ENCODE measurements at places on chromosomes 1 and 21.

- DNase-seq = no peak
These were observed 3.9 kb upstream of the HES4 start for GRCh38 chr1:1003618-1004419.

DNA sequence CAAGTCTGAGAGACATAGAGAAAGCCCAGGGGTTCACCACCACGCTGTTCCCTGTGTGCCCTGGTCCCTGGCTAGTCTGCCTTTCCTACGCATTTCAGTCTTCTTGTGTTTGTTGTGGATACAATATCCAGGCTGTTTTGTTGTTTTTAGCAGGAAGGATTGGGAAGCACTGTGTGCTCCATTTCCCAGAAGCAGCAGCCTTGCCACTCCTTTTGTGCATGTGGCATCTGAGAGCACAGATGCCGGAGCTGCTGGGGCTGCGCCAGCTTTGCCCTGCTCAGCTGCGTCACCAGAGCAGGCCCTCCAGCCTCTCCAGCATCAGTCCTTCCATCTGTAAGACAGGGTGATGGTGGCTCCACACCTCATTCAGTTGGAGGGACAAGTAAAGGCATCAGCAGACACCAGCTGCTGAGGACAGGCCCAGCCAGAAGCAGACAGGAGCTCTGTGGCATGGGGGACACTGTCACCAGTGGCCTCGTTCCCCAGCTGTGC is 94.4 kb upstream of the COL6A1 start:
- no peak for DNase-seq

DNA sequence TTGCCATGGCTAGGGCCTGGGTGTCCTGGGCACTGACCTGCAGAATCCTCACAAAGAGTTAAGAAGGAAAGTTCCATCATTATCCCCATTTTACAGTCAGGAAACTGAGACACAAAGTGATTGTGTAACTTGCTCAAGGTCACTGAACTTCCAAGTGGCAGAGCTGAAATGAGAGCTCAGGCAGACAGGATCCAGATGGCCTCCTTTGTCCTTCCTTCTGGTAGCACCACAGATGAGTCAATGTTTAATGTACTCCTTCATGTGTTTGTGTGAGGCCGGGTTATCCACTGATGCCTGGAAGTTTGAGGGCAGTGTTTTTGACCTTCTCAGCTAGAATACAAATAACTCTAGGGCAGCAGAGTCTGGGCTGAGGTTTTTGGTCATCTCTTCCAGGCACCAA is 207.0 kb downstream of the TNR start:
- DNase-seq = no peak

- no peak for DNase-seq
These were observed 20.2 kb downstream of the COLGALT2 start for GRCh38 chr1:184017306-184017705.

GRCh38 chr1:112344754-112345423 is 51.1 kb upstream of the CTTNBP2NL start:
- DNase-seq = no peak

DNA sequence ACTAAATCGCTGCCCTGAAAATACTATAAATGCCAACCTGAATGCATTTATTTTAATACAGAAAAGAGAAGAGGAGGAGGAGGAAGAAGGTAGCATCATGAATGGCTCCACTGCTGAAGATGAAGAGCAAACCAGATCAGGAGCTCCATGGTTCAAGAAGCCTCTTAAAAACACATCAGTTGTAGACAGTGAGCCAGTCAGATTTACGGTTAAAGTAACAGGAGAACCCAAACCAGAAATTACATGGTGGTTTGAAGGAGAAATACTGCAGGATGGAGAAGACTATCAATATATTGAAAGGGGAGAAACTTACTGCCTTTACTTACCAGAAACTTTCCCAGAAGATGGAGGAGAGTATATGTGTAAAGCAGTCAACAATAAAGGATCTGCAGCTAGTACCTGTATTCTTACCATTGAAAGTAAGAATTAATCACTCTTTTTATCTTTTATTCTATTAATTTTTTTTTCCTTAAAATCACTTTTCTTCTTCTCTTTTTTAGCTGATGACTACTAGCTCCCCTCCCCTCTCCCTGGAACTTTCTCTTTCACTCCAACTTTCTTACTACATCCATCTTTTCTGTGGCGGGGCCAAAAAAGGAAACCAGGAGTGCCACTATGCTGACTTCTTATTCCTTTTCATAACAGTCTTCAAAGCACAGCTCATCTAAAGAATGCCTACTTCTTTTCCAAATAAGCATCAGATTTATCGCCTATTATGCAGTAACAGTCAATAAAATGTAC is 36.3 kb downstream of the FUBP1 start:
- DNase-seq = no peak

- DNase-seq = no peak
These were observed 260.6 kb upstream of the VAMP3 start for GRCh38 chr1:7510389-7510931.

- DNase-seq = no peak
These were observed 15.1 kb upstream of the MX2 start for GRCh38 chr21:41346758-41347157.

DNA sequence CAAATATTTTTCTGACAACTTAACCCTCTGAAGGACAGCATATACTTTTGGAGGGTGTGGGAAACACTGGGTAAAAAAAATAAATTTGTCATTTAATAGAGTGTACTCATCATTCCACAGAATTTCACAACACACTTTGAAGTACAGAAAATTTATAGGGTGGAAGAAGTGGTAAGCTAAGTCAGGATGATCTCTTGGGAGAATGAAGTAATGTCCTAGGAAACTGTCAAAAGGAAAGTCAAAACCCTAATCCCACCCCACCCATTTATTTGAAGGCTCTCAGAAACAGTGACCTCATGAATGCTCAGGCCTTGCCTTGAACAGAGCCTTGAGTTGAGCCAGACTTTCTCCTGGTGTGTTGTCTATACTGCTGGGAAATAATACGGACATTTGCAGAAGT is 7.3 kb upstream of the UAP1 start:
- DNase-seq = no peak

DNA sequence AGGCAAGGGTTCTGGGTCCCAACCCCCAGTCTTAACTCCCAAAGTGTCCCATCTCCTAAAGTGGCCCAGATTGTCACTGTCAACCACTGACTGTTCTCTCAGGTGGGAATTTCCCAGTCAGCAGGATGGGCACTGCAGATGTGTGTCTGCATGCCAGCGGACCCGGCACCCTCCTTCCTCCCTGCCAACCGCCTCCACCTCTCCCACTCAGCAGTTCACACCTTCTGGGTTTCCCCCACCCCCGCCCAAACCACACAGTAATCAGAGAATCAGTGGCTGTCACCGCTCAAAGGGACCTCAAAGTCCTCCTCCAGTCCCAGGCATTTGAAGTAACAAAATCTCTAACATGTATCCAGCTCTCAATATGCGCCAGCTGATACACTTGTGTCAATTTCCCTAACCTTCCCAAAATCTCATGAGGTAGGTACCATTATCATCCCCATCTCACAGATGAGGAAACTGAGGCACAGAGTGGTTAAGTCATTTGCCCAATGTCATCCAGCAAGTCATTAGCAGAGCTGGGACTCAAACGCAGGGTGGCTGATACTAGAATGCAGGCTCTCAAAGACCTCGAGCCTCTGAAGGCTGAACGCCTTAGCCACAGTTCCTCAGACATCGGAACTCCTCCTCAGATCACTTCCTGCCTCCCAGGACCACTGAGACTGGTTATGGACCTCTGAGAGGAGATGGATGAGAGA is 4.8 kb downstream of the RUNX3 start:
- peak; percentile 86 for DNase-seq
